T follicular helper cell (primary cell): ENCODE measurements at places on chromosomes 3 and 15.

- DNase-seq: no peak
Measured at GRCh38 chr3:181929501-181929900, 217.8 kb downstream of the SOX2 start.

DNA sequence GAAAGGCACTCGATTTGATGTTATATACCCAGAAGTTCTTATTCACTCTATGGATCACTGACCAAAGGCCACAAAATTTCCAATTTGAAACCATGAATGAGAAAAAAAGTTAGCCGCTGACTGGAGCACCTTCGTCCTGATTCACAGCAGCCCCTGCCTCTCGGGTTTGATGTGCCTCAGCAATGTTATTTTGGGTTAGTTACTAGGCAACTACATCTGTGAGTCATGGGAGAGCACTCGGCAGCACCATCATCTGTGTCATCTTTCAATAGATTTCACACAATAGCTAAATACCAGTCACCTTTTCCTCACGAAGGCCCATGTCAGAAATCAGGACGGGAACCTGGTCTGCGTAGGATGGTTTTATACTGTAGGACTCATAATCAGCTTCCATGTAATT lies 269.2 kb downstream of the ZBBX start:
- DNase-seq: no peak

DNA sequence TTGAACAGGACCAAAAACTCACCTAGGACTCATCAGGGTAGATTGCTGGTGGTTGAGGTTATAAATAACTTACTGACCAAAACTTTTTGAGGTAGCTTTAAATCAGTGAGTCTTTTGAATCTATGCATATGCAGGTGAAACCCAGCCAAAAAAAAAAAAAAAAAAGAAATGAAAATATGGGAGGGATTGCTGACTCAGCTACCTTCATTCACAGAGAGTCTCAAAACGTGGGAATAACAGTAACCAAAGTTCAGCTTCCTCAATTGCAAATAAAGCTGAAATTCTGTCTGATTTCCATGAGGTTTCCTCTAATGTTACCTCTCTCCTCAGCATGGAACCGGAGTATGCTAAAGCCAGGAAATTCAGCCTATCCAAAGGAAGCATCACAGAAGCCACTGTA lies 95.2 kb upstream of the SEMA6D start:
- DNase-seq: no peak

DNA sequence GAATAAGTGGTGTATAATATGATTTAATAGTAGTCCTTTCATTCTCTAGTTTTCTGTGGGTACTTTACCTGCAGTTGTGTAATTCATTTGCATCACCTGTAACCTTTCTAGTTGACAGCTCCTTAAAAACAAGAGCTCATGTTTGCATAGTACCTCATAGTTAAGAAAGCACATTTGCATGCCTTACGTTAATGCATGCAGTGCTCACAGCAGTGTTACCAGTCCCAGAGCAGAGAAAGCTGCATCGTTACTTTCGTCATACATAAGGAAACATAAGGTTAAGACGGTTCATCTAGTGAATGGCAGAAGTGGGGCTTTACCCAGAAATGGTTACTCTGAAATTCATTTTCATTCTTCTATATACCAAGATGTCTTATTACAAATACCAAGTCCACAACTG lies 111.3 kb downstream of the AKAP13 start:
- no peak for DNase-seq

DNA sequence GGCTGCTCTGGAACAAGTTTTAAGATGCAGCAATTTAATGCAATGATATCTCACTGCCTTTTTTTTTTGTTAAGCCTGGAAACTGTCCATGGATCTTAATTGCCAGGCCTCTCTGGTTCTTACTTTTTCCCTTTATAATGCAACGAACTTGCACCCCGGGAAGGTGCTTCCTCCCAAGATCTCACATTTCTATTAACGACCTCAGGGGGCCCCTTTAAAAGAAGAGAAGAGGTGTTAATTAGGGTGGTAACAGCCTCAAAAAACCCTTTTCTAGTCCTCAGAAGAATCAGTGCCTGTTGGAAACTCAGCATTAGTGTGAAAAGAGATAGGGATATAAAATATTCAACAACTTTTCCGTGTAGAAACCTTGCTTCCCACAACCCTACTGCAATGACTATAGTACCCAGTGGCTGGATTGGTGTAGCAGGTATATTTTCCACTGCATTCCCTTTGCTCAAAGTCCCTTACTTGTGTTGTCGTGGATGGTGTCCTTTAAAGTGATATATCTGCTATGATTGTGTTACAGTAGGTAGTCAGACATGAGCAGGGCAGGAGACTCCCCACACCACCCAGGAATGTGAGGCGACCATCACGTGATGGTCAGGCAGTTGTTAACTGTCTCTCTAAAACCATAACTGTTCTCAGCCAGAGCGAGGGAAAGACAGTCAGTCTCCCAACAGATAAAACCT lies 121.8 kb downstream of the CTNNB1 start:
- DNase-seq: no peak

- DNase-seq: no peak
Measured at GRCh38 chr15:39396979-39397615, 183.8 kb upstream of the THBS1 start.

- no peak for DNase-seq
Measured at GRCh38 chr3:19202303-19202702, 54.0 kb downstream of the KCNH8 start.
